CD8-positive, alpha-beta memory T cell (primary cell): ENCODE measurements at places on chromosomes 4 and X.

- no peaks in the 10 kb centered on the region for H3K27me3 ChIP-seq
- H3K4me3 ChIP-seq = no peak overlapping the region
- no peaks in the 10 kb centered on the region for H3K36me3 ChIP-seq
These were observed 27.1 kb downstream of the PIR start for GRCh38 chrX:15465896-15466651.

DNA sequence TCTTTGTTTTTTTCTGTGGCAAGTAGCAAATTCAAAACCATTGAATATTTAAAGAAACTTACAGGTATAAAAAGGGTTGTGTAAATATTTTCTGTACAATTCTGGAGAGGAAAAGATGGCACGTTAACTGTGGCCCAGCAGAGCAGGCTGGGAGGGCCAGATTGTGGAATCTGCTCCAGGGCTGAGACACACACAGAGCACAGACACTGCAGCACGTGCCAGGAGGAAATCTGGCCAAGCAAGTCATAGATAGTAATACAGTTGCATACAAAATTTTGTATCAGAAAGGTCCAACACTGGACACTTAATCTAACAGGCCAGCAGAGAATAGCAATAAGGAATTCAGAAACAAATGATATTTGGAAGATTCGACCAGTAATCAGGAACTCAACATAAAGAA lies 763.7 kb downstream of the PDHA2 start:
- no peak overlapping the region for H3K4me3 ChIP-seq
- no peak for DNase-seq
- H3K36me3 ChIP-seq = no peaks in the 10 kb centered on the region
- no peaks in the 10 kb centered on the region for H3K27me3 ChIP-seq
- H3K27ac ChIP-seq = no peak overlapping the region
- H3K4me1 ChIP-seq = no peaks in the 10 kb centered on the region

GRCh38 chr4:1567808-1568581 lies 116.1 kb downstream of the FAM53A start:
- no peaks in the 10 kb centered on the region for H3K27me3 ChIP-seq
- no peak overlapping the region for H3K27ac ChIP-seq
- no peak overlapping the region for H3K4me3 ChIP-seq

DNA sequence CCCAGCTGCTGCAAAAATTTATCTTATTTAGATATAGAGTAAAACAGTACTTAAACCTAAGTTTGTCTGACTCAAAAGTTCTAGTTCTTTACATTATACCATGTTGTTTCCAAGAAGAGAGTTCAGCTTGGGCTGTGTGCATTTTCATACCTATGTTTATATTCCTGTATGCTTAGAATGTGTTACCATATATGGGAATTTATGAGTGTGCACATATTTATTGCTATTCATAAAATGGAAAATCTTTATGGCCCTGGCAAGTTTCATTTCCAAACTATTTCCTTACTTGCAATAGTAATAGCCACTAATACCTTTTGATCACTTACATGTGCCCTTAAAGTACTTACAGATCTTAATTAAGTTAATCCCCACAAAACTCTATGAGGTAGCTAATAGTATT lies 2.6 kb downstream of the HEPH start:
- no peak for DNase-seq
- no peak overlapping the region for H3K27ac ChIP-seq
- no peak overlapping the region for H3K4me3 ChIP-seq
- H3K4me1 ChIP-seq = no peaks in the 10 kb centered on the region

DNA sequence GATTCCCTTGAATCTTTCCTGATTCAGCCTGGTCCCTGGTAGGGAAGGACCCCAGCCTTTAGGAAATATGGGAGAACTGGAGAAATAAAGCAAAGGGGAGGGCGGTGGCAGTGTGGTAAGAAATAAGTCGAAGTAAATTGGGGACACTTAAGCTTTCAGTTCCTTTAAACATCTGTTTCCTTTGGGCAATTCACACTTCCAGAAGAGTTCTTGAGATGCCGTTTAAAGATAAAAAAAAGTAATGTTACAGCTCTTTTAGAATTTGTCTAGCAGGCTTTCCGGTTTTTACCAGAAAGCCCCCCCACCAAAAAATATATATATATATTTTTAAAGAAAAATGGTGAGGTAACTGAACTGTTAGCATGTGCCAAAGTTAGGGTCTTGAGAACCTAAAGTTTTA lies 46.6 kb downstream of the TSPAN7 start:
- H3K4me3 ChIP-seq = no peak overlapping the region
- H3K36me3 ChIP-seq = no peaks in the 10 kb centered on the region
- no peaks in the 10 kb centered on the region for H3K27me3 ChIP-seq
- H3K4me1 ChIP-seq = no peaks in the 10 kb centered on the region
- DNase-seq = no peak

DNA sequence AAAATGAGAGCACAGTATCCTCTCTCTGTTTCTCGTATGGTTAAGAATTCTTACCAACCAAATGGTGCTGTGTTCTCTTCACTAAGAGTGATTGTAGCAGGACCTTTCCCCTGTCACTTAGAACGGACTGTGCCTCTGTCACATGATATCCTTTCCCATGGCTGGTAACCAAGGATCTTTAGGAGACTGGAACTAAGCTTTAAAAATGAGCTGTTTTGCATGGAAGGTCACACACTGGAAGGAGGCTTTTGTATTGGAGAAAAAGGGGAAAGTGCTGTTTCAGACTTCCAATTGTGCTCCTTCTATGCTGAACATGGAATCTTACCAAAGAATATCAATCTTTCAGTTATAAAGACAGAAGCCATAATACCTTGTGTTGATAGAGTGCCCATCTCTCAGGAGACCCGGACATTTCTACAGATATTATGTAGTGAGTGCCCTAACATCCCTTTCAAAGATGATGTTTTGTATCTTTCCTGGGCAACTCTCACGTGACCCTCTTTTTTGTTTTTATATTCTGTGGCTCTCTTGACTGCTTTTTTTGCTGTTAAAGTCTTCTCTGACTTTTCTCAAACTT lies 148.6 kb downstream of the SLC4A4 start:
- DNase-seq = no peak
- H3K4me1 ChIP-seq = no peaks in the 10 kb centered on the region
- H3K27me3 ChIP-seq = no peaks in the 10 kb centered on the region
- no peaks in the 10 kb centered on the region for H3K36me3 ChIP-seq

DNA sequence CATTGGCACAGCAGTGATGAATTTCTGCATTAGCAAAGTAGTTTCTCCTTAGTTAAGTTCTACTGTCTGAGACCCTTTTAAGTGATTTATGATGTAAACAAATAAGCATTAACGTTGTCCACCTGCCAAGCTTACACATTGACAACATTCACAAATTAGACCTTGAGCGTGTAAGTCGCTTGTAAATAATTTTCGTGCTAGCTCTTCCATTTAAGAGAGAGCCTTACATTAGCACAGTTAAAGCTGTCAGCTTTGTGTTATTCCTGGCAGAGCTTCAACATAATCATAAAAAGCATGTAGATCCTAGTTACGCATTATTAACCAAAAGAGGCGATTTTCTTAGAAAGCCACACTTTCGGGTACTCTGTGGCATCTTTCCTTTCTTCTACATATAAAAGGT lies 127.7 kb downstream of the DCTD start:
- no peak overlapping the region for H3K4me3 ChIP-seq
- H3K27me3 ChIP-seq = no peaks in the 10 kb centered on the region
- no peak for DNase-seq
- H3K36me3 ChIP-seq = no peaks in the 10 kb centered on the region

GRCh38 chr4:137312257-137312656 lies 220.0 kb downstream of the PCDH18 start:
- H3K27ac ChIP-seq = no peak overlapping the region
- no peaks in the 10 kb centered on the region for H3K27me3 ChIP-seq
- DNase-seq = no peak
- H3K4me3 ChIP-seq = no peak overlapping the region
- no peaks in the 10 kb centered on the region for H3K36me3 ChIP-seq

DNA sequence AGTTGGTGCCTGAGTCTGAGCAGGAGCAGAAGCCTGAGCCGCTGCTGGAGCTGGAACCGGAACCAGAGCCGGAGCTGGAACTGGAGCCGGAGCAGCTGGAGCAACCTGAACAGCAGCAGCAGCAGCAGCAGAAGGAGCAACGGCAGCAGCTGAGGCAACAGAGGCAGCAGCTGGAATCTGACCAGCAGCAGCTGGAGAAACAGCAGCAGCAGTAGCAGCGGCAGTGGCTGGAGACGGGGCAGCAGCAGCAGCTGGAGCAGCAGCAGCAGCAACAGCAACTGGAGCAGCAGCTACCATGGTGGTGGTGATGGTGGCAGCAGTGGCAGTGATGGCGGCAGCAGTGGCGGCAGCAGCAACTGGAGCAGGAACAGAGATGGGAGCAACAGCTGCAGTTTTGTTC lies 61.5 kb downstream of the AMOT start:
- H3K27ac ChIP-seq = no peak overlapping the region
- H3K27me3 ChIP-seq = no peaks in the 10 kb centered on the region

GRCh38 chrX:10404436-10404835 lies 215.9 kb downstream of the MID1 start:
- no peaks in the 10 kb centered on the region for H3K27me3 ChIP-seq
- H3K4me1 ChIP-seq = no peaks in the 10 kb centered on the region
- H3K27ac ChIP-seq = no peak overlapping the region
- DNase-seq = no peak
- no peaks in the 10 kb centered on the region for H3K36me3 ChIP-seq

DNA sequence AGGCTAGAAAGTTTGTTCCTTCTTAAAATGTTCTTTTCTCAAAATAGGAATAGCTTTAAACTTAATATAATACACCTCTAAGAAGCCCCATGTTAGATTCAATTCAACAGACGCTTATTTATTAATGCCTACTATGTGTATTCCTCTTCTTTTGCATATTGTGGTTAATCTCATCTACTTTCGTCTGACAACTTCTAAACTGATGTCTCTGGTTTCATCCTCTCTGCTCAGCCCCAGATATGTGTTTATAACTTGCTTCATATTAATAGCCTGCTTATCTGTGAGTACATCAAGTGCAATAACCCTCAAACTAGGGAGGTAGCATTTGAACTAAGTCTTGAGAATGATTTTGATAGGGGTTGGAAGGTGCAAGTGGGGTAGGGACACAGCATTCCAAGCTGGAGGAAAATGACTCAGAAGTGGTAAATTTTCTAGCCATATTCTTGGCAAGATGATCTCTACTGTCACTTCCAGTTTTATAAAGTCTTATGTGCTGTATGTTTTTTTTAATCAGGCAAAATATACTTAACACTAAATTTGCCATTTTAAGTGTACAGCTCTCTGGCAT lies 37.0 kb downstream of the STK26 start:
- H3K36me3 ChIP-seq = no peaks in the 10 kb centered on the region
- no peak overlapping the region for H3K4me3 ChIP-seq
- no peak overlapping the region for H3K27ac ChIP-seq
- no peak for DNase-seq
- no peaks in the 10 kb centered on the region for H3K4me1 ChIP-seq
